Left colon (tissue), 2 donors: ENCODE measurements at places on chromosomes 6 and 20. TPM values are rescaled to one million over a fixed set of nuclear protein-coding genes. Genes with fewer than 3 reads are reported as not detected.

- DNase-seq: no peak
Measured at GRCh38 chr6:52162940-52163908, 23.0 kb upstream of the IL17A start.

- DNase-seq: no peak
Measured at GRCh38 chr6:121548131-121548530, 112.7 kb downstream of the GJA1 start.

- DNase-seq: no peak
Measured at GRCh38 chr6:106546261-106546690, 83.0 kb downstream of the RTN4IP1 start.

The IL17A gene
- not detected for total RNA-seq

DNA sequence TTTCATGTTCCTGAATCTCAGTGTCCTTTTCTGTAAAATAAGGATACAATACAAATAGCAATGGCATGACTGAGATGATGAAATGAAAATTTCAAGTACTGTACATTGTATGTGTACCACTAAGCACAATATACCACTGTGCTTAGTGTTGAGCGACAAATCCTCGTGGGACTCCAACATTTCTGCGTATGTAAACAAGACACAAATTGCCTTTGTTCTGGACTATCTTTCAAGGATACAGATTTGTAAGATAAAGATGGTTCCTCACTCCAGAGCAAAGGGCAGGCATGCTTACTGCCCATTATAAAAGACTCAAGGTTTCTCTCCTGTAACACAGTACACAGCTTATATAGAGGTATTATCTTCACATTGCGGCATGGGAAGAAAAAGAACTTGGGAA is 6.0 kb downstream of the RARS2 start:
- DNase-seq: no peak

DNA sequence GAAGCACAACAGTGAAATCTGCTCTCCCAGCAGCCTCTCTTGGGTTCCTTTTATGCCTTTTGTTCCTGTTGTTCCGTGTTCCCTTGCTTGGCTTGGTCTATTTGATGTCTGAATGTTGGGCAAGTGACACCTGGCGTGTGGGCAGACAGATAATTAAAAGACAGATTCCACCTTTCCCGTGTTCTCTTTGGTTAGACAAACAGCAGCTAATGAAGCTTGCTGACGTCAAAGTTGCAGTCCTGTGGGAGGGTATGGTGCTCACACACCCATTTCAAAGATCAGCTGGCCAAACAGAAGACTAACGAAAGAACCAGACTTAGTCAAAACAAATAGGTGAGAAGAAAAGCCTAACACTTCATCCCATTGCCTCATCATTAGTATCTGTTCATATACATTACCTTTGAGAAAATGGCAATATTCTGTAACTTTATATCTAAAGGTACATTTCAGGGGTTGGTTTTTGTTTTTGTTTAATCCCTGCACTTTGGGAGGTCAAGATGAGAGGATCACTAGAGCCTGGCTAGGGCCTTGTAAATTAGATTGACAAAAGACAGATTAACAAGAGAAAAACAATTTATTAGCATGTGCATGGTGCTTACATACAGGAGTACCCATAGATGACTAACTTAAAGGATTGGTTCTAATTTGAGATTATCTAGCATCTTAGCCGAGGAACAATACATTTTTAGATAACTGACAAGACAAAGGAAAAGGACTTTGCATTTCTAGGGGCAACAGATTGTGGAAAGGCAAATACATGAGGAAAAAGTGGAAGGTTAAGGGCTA is 48.9 kb upstream of the TNFRSF21 start:
- DNase-seq: no peak

The BMP7 gene
- total RNA-seq: 0.78 TPM

- DNase-seq: no peak
Measured at GRCh38 chr6:85585741-85586140, 7.9 kb downstream of the SNX14 start.

DNA sequence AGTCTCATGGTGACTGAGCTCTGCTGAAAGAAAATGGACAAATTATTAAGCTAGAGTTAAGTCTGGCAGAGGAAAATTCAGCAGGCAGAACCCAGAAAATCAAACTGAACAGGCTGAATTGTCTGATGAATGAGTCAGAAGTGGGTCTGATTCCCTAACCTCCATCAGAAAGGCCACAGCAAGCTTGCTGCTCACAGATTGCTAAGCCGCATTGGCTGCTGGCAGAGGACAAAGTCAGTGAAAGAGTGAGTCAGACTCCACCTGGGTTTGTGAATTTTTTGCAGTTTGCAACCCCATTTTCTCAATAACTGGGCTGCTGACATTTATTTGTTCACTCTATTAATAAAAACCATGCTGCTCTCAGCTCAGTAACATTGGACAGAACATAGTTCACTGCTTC is 191.3 kb downstream of the EPM2A start:
- DNase-seq: no peak
